ENCODE measurements at places on chromosomes 11 and 22. TPM values are rescaled to one million over a fixed set of nuclear protein-coding genes. Genes with fewer than 3 reads are reported as not detected.
A peak's percentile ranks its signal among the peaks of the same experiment; 100 is the strongest.

The ASPHD2 gene
- 7.4 TPM for total RNA-seq

The FKBP2 gene
- total RNA-seq, result 62.0 TPM

The LUZP2 gene
- total RNA-seq, result 0.18 TPM

The UPK3A gene
- total RNA-seq, result 0.41 TPM

The SGSM1 gene
- total RNA-seq, result 2.3 TPM

The NUDT8 gene
- total RNA-seq, result 8.1 TPM

The OR51I2 gene
- total RNA-seq, result not detected

The SCN4B gene
- total RNA-seq, result 1.0 TPM

The OR8H2 gene
- total RNA-seq, result not detected

The YPEL4 gene
- total RNA-seq, result not detected

The FBLN1 gene
- total RNA-seq, result 132 TPM

The KRTAP5-9 gene
- not detected for total RNA-seq

The DLG2 gene
- total RNA-seq, result 1.8 TPM

The MFRP gene
- not detected for total RNA-seq

GRCh38 chr22:28142361-28142961, 223.4 kb upstream of the PITPNB start:
- DNase-seq, result no peak

- no peak for DNase-seq
Observed at GRCh38 chr11:97641988-97642387, 1252.2 kb downstream of the JRKL start.

GRCh38 chr11:95736355-95736754, 53.2 kb downstream of the FAM76B start:
- DNase-seq, result no peak

DNA sequence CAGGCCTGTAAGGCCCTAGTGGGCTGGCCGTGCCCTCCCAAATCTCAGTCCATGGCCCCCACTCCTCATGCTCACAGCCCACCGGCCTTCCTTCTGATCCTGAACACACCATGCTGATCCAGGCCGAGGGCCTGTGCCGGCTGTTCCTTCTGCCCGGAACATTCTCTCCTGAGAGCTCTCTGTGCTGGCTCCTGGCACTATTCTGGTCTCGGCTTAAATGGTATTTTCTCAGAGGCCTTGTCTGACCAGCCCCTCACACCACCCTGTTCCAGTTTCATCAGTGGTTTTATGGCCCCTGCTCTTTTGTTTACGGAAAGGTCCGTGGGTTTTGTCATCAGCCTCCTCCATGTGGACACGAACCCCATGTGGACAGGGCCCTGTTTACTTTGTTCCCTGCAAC, 22.0 kb downstream of the SPTBN2 start:
- no peak for DNase-seq

DNA sequence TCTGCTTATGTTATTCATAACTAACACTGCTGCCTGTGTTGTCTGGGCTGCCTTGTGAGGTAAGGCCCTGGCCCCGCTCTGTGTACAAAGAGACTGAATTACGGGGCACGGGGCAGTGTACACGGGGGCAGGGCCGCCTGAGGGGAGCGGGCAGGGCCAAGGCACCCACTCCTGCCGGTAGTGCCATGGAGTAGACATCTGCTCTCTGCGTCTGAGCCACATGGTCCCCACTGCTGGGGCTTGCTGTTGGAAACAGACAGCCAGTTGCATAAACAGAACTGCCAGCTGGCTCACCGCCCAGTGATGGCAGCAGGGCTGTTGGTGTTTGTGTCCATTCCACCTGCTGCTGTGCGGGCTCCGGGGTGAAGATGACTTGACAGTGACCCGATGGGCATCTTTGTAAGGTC, 19.8 kb downstream of the FAM118A start:
- no peak for DNase-seq

DNA sequence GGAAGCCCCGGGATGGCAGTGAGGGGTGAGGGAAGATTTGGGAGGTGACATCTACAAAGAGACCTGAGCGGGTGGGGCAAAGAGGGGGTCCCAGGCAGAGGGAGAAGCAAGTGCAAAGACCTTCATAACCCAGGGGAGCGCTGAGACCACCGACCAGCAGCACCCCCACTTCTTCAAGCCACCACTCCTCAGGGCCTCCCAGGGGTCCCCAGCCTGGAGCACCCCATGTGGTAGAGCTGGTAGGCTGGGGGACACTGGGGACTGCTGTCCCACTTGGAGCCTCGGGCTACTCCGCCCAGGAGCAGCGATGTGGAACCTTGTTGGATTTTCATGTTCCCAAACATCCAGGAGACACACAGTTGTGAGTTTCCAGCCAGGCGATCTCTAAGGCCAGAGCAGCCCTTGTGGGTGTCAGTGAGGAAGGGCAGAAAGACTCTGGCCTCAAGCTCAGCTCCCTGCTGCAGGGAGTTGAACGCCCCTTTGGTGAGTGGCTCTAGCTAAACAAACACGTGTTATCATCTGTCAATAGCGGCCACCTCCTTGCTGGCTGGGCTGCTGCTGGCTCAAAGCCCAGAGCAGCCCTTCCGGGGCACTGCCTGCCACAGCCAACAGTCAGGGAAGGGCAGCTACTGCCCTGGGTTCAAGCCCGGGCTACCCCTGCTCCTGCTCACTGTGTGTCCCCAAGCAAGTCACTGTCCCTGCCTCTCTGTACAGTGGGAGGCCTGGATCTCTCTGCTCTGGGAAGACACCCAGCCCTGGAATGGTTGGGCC, 25.7 kb upstream of the CHKA start:
- peak; percentile 47 for DNase-seq

GRCh38 chr11:61777234-61778090, 14.9 kb downstream of the TMEM258 start:
- DNase-seq, result peak; percentile 98

- peak; percentile 97 for DNase-seq
Observed at GRCh38 chr11:76207642-76208401, 1.5 kb upstream of the WNT11 start.

- DNase-seq, result peak; percentile 88
Observed at GRCh38 chr11:68312117-68312779, at the start of gene LRP5. Gene LRP5, plus strand, starts transcription at chr11:68312591. Its CDS starts 124 bp downstream, at chr11:68312715.

DNA sequence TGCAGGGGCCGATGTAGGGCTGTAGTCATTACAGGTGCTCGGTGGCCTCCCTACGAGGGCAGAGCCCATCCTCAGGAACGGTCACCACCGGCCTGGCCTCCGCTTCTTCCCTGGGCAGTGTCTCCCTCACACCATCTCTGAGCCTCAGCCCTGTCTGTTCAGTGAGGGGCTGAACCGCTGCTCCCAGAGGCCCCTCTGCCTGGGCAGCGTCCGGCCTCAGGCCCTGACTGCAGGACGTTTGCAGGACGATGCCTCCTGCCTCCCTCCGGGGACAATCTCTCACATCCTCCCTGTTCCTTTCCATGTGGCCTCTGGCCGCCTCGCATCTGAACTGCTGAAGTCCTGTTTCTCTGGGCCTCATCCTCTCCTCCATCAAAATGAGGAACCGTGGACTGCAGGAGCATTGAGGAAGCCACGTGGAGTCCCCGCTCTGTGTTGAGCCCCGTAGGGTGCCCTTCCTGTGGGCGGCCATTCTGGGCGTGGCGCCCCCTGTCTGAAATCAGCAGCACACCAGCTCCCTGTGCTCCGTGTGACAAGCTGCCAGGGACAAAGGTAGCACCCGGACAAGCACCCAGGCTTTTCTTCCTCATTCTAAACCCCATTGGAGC, 933.5 kb downstream of the BRD1 start:
- peak; percentile 87 for DNase-seq

DNA sequence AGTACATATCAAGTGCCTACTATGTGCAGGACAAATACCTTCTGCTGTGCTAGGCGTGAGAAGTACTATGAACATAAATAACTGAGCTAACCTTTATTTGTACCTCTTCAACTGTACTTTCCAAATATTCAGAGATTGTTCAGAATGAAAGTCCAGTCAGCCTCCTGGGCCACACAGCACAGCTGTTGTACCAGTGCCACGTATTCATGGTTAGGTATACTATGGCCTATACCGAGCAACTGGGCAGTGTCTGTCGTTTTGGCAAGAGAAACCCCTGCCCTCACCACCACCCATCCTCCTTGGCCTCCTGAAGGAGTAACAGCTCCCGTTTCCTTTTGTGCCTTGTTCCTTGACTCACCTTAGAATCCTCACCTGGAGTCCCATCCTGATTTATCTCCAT, 53.0 kb downstream of the RASSF10 start:
- DNase-seq, result no peak

GRCh38 chr11:2583605-2583958, 116.2 kb downstream of the KCNQ1OT1 start:
- DNase-seq, result peak; percentile 39

DNA sequence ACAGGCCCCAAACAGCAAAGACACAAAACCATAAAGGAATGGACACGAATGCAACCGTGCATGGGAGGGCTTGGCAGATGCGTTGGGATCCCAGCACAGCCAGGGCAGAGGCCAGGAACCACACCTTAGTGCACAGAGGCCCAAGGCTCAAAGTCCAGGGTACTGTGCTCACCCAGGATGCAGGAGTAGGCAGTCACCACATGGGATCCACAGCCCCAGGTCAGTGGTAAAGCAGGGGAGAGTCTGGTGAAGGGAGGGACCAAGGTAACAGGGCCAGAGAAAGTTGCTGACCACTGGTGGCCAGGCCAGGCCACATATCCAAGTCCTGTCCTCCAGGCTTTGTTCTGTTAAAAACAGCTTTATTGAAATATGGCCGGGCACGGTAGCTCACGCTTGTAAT, 6.5 kb upstream of the CERK start:
- DNase-seq, result no peak

DNA sequence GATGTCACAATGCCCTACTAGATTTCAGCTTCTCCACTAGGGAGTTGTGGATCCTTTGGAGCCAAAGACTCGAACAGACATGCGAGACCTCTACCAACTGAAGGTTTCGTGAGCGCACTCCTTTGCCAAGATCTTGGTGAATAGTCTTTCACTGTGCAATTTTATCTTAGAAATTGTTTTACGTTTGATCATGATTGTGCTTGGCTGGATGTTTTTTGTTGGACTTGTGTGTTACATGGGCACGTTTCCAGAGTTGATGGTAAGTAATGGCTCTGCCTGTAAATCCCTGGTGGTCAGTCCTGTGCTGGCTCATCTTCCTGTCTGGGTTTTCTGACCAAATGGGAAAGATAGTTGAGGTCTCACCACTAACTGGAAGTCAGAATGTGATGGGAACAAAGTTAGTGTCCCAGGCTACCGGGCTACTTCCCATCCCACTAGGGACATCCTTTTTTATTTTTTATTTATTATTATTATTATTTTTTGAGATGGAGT, at the start of gene MISFA:
Gene MISFA (plus strand): TSS at position 51 of the 492 bp plus-strand sequence. CDS start 140 bp downstream, at position 191.
- no peak for DNase-seq

- no peak for DNase-seq
Observed at GRCh38 chr11:102664001-102664752, 39.0 kb upstream of the MMP20 start.

GRCh38 chr22:36617694-36618522, 85.6 kb downstream of the CACNG2 start:
- DNase-seq, result no peak

DNA sequence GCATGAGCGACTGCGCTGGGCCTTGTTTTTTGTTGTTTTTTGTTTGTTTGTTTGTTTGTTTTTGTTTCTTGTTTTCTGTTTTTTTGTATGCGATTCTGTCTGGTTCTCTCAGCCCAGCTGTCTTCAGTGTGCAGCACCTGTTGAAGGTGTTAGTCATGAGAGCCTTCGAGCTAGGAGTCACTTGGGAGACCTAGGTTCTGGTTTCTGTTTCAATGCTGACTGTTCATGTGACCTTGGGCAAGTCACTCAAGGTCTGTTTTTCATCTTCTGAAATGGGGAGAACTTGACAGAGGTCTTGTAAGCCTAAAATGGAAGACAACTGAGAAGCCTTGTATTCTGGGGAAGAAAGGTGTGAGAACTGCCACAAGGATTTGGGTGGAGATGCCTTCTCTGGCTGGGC, 1.8 kb downstream of the DCPS start:
- no peak for DNase-seq

GRCh38 chr11:77821349-77821851, 456 bp downstream of the AAMDC start:
- peak; percentile 57 for DNase-seq

- DNase-seq, result peak; percentile 97
Observed at GRCh38 chr22:45670981-45671782, 452 bp upstream of the ATXN10 start.

DNA sequence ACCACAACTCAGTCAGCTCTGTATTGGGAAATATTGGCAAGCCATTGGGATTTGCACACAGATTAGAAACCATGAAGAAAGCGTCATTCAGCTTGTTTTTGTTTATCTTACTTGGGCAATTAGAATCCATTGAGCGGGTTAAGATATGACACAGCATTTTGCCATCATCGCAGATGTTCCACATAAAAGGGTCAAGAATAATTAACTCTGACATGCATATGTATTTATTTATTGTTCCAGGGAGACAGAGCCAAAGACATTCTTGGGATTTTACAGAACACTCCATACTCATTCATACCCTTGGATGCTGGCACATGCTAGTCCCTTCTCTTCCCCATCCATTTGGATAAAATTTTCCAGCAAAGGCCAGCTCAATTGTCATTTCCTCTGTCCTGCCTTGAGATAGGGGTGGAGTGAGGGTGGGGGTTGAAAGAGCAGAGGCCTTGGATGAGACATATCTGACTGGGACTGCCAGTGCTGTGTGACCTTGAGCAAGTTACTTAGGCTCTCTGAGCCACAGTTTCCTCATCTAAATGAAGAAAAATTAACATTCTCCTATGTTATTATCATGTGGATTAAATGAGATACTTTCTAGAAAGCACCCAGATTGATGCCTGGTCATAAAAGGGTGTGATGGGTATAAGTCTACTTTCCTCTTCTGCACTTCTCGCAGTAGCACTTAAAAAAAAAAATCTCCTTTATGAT, 179.7 kb downstream of the RRAS2 start:
- no peak for DNase-seq

GRCh38 chr11:128852327-128853023, 14.6 kb downstream of the KCNJ1 start:
- DNase-seq, result no peak

GRCh38 chr22:45582955-45583320, 80.3 kb downstream of the FBLN1 start:
- DNase-seq, result no peak

DNA sequence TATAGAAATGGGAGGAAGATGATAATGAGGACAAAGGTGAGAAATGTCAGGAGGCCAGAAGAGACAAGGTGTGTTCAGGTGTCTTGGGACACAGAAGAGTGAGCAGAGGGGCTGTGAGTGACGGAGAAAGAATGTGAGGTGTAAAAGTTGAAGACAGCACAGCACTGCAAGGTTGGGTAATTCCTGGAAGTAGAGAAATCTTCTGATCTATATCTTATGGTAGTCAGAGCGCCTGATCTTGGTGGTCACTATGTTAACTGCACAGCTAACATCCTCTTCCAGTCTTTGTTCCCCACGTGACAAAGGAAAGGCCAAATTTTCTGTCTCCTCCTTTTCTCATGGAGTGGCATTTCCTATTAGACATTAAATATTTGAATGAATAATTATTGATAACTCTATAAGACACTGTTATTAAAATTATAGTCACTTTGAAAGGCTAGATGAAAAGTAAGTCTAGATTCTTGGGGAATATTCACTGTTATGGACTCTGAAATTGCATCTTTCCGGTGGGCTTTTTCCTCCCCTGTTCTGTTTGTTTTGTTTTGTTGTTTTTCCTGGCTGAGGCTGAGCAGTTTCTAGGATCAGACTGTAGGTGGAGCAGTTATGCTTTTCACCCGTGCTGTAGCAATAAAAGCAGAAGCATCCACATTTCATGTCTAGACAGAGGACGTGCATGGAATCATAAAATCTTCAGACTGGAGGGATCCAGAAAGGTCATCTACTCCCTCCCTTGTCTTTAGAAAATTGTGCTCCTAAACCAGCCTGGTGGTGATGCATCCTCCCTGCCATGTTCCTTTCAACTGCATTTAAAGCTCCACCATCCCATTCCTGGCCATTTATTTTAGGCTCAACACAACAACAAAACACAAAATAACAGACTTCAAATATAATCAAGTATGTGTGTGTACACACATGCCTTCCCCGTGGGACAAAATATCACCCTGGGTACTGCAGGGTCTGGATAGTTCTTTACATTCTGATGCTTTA, 26.6 kb downstream of the SC5D start:
- DNase-seq, result peak; percentile 29
